ENCODE measurements at places on chromosomes 12 and 14. TPM values are rescaled to one million over a fixed set of nuclear protein-coding genes. Genes with fewer than 3 reads are reported as not detected.

KCNJ8 gene
- polyA plus RNA-seq, result 1.1 TPM

TPCN1 gene
- 19.3 TPM for polyA plus RNA-seq

OR4E1 gene
- polyA plus RNA-seq, result not detected

MIPOL1 gene
- polyA plus RNA-seq, result 15.2 TPM

CYP46A1 gene
- not detected for polyA plus RNA-seq

NEUROD4 gene
- polyA plus RNA-seq, result not detected
